Activated effector memory CD4-positive, alpha-beta T cell treated with Interleukin-2 at 50 U/mL for 16 hours (primary cell): ENCODE measurements at places on chromosomes 1 and 21.

DNA sequence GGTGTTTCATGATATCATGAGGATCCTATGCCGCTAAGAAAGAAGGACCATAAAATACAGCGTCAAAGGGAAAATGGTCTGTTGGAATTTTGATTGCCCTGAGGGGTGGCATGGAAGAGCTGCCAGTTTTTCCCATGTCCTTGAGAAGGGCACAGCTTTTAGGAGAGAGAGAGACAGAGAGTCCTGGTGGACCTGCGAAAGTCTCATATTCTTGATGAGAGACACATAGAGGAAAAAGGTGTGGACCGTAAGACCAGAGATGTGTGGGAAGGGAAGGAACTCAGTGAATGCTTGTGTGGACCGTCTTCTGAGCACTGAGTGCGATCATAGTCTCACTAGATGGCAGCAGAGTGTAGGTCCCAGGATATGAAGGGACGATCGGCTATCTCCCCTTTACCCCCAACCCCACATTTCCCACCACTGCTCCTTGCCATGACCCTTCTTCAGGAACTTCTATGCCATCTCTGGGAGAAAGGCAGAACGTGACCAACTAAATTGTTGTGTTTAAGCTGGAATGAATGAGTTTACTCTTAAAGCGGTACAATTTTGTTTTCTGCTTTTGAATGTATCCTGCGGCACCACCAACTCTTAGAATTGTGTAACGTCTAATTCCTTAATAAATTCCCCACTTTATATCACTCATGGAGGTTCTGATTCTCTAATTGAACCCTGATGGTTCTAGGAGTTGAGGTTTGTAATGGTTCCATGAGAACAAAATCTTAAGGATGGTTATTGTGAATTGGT is 117.7 kb downstream of the CTH start:
- DNase-seq, result no peak

GRCh38 chr1:26084091-26084561 is 16.7 kb upstream of the TRIM63 start:
- DNase-seq, result no peak

- DNase-seq, result no peak
Measured at GRCh38 chr1:43602990-43603389, 47.0 kb upstream of the KDM4A start.

- DNase-seq, result no peak
Measured at GRCh38 chr21:35081861-35082260, 32.8 kb upstream of the RUNX1 start.

- DNase-seq, result no peak
Measured at GRCh38 chr1:193525917-193526710, 339.7 kb upstream of the B3GALT2 start.

DNA sequence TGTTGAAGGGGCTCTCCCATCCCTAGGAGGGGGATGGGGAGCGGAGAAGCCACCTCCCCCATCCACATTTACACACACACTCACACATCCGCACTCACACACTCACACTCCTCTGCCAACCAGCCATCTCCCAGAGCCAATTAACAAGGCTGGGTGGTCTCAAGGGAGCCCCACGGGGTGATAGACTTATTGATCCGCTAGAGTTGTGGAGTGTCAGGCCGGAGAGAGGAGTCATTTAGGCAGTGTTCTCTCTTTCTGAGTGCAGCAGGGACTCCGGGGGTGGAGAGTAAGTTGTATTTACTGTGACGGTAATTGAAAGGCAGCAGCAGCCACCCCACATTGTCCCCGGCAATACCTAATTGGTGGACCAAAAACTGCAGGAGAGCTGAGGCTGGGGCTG is 61.6 kb downstream of the KLHDC7A start:
- DNase-seq, result no peak

DNA sequence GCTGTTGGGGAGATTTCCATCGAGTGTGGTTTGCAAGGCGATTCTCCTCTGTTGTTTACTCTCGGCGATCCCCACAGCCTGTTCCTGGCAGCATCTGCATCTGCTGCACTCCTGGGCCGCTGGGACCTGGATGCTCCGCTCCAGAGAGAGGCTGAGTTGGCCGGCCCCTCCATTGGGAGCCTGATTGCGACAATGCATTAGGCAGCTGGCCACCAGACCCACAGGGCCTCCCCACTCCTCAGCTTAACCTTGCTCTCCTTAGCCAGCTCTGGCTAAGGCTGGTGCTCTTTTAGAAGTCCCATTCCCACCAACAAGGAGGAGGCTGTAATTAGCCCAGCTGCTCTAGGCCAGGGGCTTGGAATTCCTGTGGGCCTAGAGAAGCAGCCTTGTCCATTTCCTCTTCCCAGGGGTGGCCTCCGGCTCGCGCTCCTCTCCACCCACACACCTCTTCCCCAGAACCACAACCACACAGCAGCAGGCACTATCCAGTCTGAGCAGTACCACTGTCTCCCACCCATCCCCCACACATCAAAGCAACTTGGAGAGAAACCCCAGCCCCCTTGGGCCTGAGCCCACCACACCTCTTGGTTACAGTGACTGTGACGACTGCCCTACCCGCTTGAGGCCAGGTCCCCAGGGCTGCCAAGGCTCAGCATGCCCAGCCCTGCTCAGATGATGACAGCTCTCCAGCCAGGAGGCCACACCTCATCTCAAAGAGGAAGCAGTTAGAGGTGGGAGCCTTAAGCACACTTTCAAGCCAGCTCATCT is 193.8 kb upstream of the EDN2 start:
- no peak for DNase-seq

- no peak for DNase-seq
Measured at GRCh38 chr1:84525779-84526178, 19.4 kb upstream of the GNG5 start.

DNA sequence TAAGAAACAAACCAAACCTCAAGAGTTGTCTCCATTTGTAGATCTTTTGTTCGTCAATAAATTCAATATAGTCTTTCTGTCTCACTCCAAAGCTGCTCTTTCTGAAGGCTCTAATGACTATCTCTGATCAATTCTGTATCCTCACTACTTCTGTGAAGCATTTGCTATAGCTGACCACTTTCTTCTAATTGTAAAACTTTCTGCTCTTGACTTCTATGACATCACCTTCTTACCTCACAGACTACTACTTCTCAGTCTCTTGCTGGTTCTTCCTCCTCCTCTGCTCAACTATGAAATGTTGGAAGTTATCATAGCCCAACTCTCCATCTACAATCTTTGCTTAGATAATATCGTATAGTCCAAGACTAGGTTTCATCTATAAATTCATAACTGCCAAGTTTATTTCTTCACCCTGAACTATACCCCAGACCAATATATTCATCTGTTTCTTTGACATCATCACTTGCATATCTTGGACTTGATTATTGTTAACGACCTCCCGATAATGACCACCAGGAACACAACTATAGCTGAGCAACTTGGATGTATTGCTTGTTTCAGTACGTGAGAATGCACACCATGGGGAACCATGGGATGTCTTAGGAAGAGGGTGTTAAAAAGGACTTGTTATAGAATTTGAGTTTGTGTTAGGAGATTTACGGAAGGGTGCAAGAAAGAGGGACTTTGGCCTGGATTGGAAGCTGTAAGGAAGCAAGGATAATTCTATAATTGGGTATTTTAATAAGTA is 2.0 kb upstream of the CDC7 start:
- DNase-seq, result no peak

- no peak for DNase-seq
Measured at GRCh38 chr21:15224346-15225086, 159.7 kb upstream of the NRIP1 start.

- DNase-seq, result no peak
Measured at GRCh38 chr1:209102531-209102930, 481.0 kb upstream of the CAMK1G start.

- DNase-seq, result no peak
Measured at GRCh38 chr1:203095061-203095690, 9.4 kb upstream of the MYOG start.

DNA sequence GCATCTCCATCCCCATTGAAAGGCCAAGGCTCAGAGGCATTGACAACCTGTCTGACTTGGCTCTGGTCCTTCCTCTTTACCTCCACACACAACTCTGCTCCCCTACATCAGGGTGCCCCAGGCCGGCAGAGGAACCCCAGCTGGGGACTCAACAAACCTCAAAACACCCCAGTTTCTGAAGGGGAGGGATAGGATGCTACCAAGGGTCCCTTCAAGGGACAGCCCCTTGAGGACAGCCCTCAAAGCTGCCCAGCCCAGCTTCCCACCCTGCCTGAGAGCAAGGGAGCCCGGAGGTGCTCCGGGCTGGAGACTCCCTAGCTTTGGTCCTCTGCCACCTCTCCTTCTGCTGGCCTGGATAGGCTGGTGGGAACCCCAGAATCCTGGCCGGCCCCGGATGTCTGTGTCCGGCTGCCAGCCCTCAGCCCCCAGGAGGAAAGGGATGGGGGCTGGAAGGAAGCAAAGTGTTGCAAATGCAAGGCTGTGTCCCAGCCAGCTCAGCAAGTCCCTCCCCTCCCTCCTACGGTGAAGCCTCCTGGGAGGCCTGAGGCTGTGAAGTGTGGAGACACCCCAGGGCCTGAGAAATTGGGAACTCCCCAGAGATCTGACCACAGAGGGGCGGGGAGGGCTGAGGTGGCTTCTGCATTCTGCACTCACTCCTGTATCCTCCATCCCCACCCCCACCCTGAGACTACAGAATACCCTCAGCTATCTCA is 1.1 kb upstream of the MARCKSL1 start:
- peak; percentile 16 for DNase-seq

GRCh38 chr1:9344426-9345200 is 51.9 kb downstream of the SPSB1 start:
- no peak for DNase-seq

- no peak for DNase-seq
Measured at GRCh38 chr1:106232128-106232527, 824.3 kb upstream of the PRMT6 start.
